Stimulated activated CD4-positive, alpha-beta T cell treated with anti-CD3 and anti-CD28 coated beads, Interleukin-15, amount 100 ng/mL, for 48 hours (primary cell): ENCODE measurements at places on chromosomes 1 and 21.

DNA sequence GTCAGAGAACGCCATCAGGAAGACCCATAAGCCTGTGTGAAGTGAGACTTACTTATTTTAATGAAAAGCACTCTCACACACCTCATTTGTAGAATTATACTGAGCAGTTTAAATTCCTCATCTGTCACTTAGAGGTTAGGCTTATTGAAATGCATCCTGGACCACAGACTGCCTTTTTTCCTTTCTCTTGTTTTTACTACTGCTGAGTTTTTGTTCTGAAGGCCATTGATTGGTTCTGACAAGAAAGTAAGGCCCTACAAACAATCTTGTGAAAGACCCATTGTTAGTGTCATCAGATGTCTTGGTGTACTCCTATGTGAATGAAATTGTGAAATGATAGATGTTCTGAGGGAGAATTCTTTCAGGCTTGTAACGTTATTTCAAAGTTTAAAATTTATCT is 1343.3 kb upstream of the ADGRL2 start:
- DNase-seq, result no peak

GRCh38 chr1:28936094-28936493 is 21.7 kb downstream of the EPB41 start:
- no peak for DNase-seq

- DNase-seq, result no peak
Measured at GRCh38 chr1:245566952-245567351, 412.2 kb downstream of the KIF26B start.

DNA sequence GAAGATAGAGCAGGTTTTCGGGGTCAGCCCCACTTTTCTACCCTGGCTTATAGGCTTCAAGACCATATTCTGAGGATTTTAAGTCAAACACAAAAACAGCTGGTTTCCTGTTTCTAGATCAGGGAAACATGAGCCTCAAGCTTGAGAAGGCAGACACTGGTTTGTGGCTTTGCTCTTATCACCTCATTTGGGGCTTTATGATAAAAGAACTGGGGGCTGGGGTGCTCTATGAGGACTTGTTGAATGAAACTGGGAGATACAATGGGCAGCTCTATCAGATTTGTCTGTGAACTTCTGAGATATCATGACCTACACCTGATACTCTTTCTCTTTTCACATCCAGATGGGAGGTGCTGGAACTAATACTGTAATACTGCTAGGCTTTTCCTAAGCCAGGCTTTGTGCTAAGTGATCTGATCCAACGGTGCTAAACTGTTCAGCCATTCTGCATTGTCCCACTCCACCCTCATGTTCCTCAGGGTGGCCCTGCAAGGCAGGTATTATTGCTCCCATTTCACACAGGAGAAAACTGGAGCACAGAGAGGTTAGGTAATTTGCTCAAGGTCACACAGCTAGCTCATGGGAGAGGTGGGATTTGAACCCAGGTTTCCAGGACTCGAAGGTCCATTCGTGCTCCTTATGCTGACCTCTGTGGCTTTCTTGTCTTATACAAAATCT is 6.6 kb downstream of the AJAP1 start:
- DNase-seq, result no peak

GRCh38 chr1:58104960-58105359 is 441.6 kb downstream of the OMA1 start:
- DNase-seq, result no peak

- peak; percentile 24 for DNase-seq
Measured at GRCh38 chr1:19762175-19762779, 37.4 kb downstream of the TMCO4 start.

DNA sequence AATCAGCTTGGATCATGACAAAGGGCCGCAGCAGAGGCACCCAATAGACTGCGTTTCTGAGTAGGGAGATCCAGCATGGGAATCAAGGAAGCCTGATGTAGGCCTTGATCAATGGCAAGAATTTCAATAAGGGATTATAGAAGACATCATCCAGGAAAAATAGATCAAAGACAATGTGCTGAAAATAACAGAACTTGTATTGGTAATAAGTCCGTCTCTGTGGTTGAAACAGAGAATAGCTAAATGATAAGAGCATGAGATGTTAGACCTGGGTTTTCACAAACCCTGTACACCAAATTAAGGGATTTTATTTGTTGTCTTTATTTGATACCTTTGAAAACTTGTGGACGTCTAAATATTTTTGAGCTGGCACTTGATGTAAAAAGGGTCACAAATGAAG is 228.0 kb upstream of the SGIP1 start:
- DNase-seq, result no peak

DNA sequence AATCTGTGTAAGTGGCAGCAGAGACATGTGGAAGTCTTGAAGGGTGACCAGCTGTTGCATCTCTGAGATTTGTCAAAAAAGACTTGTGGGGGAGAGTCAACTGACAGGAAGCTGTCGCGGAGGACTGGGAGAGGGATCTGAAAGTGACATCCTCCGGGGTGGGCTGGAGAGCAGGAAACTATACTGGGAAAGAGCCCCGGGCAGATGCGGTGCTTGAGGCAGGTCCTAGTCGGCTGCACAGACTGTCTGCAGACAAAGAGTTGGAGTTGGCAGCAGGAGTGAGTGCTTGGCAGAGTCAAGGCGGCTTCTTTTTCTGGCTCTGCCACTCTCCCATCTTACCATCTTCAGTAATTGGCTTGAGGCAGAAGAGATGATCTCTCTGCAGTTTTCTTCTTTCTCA is 294.0 kb upstream of the C1orf87 start:
- no peak for DNase-seq

DNA sequence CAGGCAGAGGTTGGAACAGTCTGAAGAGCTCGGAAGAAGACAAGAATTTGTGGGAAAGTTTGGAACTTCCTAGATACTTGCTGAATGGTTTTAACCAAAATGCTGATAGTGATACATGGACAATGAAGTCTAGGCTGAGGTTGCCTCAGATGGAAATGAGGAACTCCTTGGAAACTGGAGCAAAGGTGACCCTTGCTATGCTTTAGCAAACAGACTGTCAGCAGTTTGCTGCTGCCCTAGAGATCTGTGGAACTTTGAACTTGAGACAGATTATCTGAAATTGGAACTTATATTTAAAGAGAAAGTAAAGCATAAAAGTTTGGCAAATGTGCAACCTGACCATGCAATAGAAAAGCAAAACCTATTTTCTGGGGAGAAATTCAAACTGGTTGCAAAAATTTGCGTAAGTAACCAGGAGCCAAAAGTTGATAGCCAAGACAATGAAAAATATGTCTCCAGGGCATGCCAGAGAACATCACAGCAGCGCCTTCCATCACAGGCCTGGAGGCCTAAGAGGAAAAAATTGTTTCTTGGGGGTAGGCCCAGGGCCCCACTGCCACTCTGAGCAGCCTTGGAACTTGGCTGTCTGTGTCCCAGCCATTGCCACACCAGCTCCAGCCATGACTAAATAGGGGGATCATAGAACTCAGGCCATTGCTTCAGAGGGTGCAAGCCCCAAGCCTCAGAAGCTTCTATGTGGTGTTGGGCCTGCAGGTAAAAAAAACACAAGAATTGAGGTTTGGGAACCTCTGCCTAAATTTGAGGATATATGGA is 675.3 kb downstream of the LTN1 start:
- DNase-seq, result no peak

DNA sequence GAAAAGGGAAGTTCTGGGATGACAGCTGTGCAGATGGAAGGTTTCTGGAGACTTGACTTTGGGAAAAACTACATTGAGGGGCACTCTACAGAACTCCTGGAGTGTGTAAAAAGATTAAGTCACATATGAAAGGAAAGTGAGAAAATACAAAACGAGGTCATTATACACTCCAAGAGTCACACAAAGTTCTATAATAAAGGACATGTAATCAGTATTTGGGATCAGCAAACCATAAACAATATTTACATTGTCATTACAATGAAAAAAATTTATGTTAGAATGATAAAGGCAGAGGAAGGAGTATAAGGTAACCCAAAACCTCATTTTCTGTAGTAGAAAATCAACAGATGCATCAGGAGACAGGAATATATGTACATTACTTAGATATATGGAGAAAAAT is 22.8 kb downstream of the NUP133 start:
- DNase-seq, result no peak

DNA sequence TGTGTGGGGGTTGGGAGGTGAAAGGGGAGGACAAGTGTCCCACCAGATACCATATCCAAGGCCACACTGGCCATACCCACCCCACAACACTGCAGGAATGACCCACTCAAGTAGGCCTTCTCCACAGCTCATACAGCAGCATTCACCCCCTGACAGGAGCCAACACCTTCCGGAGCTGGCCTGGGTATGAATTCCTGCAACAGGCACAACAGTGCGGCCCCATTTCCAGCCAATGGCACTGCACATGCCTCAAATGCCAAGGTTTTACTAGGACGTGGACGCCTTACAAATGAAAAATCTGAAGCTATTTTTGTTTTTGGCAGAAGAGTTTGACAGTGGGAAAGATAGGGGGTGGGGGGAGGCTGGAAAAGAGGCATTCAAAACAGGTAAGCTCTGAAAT is 2.0 kb downstream of the KCND3 start:
- no peak for DNase-seq

DNA sequence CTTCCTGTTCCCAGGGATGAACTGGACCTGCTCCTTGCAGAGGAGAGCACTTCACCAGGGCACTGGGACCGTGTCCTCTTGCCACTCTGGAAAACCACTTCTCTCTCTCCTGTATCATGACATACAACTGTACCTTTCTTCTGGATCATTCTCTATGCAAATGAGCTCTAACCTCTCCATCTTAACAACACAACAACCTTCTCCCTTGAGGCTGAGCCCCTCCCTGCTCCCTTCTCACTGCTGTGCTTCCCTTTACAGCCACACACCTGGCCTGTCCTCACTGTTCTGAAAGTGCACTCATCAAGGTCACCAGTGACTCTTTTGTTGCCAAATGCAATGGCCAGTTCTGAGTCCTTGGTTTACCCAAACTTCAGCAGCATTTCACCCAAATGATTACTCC is 54.5 kb upstream of the MRPS6 start:
- DNase-seq, result no peak

DNA sequence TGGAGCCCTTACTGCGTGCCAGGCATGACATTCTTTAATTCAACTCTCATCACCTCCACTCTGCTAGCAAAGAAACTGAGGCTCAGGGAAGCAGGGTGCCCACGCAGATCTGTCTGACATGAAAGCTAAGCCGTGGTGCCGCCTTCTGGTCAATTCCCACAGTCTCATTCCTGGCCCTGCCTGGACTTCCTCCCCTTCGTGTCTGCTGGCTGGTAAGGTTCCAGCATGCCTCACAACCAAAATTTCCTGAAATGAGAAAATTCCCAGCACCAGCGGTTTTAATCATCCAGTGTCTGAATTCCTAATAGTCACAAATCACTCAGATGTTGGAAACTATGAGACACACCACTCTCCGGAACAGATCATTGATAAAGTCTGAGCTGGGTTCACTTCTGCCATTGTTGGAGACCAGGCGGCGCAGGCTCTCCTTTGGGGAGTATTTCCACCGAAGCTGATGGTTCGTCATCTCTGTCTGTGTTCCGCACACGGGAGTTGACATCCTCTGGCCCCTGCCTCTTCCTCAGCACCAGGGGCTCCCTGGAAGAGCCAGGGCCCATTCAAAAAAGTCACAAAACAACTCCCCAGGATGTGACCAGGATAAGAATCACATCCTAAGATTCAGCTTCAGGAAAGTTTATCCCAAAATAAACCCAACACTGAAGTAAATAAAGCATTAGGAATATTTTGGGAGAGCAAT is 167.7 kb downstream of the PLPP3 start:
- DNase-seq, result no peak

DNA sequence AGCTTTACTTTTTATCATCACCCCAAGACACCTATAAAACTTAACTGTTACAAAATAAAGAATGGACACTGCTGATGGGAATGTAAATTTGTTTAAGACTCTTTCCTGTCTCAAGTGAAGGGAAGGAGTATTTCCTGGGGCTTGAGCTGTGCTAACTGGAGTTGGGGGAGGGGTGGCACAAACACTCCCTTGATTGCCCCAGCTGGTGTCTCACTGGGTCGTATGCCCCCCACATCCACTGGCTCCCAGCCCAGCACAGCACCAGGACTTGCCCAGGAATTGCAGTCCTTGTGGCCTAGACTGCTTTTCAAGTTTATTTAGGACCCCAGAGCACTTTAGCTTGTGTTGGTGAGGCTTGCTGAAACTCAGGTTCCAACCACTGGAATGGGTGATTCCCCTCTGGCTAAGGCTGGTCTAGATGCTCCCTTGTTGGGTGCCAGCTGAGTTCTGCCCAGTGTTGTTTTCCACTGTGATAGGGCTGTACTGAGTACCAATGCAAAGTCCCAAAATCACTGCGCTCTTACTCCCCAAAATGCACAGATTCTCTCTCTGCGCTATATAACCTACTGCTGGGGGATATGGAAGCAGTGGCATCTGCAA is 49.1 kb upstream of the DR1 start:
- no peak for DNase-seq

DNA sequence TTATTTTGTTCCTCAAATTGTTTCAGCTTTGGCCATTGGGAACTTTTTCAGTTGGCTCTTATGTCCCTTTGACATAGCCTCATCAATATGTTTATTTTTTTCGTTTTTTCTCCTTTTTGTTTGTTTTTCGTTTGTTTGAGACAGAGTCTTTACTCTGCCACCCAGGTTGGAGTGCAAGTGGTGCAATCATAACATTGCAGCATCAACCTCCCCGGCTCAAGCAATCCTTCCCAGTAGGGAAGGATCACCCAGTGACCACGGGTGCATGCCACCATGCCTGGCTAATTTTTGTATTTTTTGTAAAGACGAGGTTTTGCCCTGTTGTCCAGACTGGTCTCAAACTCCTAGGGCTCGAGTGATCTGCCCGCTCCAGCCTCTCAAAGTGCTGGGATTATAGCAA is 8.1 kb downstream of the POLR3GL start:
- no peak for DNase-seq

GRCh38 chr1:227317523-227318015 is 723 bp downstream of the CDC42BPA start:
- DNase-seq, result no peak

DNA sequence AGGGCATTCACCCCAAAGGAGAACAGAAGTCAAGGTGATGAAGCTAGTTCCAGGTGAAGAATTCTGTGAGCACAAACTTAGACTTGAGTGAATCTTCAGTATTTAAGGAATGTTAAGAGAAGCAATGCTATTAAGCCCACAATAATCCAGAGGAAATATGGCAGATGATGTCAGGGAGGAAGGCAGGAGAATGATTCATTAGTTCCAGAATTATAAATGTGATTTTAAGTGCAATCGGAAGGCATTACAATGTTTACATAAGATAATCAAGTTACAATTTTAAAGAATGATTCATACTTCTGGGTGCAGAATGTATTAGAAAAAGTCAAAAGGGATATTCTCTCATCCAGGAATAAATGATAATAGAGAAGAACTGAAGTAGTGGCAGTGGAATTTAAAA is 545.2 kb upstream of the BRINP3 start:
- DNase-seq, result no peak

GRCh38 chr1:85464497-85465098 is 361 bp downstream of the DDAH1 start:
- peak; percentile 7 for DNase-seq
